ENCODE measurements at places on chromosomes 1 and 21.

- no peak for DNase-seq
These were observed 59.6 kb upstream of the HOOK1 start for GRCh38 chr1:59755069-59755685.

DNA sequence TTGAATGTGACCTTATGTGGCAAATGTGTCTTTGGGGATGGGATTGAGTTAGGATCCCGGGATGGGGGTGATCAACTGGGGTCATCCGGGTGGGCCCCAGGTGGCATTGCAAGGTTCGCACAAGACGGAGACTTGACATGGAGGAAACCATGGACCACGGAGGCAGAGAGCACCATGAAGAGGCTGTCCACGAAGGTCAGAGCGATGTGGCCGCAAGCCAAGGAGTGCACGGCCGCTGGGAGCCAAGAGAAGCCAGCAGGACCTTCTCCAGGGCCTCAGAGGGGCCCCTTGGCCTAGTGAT, 22.3 kb upstream of the COL18A1 start:
- DNase-seq, result no peak

DNA sequence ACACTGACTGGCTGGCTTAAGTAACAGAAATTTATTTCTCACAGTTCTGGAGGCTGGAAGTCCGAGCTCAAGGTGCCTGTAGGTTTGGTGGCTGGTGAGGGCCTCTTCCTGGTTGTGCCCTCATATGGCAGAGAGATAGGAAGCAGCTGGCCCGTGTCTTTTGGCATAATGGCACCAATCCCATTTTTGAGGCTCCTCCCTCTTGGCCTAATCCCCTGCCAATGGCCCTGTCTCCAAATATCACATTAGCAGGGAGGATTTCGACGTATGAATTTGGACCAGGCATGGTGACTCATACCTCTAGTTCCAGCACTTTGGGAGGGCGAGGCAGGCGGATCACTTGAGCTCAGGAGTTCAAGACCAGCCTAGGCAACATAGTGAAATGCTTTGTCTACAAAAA, 37.4 kb downstream of the AGPAT3 start:
- no peak for DNase-seq

GRCh38 chr1:36964830-36965229, 69.5 kb downstream of the GRIK3 start:
- DNase-seq, result no peak

GRCh38 chr1:231233735-231234417, 7.1 kb upstream of the GNPAT start:
- no peak for DNase-seq

- DNase-seq, result no peak
These were observed 20.3 kb downstream of the PADI6 start for GRCh38 chr1:17392199-17392740.

DNA sequence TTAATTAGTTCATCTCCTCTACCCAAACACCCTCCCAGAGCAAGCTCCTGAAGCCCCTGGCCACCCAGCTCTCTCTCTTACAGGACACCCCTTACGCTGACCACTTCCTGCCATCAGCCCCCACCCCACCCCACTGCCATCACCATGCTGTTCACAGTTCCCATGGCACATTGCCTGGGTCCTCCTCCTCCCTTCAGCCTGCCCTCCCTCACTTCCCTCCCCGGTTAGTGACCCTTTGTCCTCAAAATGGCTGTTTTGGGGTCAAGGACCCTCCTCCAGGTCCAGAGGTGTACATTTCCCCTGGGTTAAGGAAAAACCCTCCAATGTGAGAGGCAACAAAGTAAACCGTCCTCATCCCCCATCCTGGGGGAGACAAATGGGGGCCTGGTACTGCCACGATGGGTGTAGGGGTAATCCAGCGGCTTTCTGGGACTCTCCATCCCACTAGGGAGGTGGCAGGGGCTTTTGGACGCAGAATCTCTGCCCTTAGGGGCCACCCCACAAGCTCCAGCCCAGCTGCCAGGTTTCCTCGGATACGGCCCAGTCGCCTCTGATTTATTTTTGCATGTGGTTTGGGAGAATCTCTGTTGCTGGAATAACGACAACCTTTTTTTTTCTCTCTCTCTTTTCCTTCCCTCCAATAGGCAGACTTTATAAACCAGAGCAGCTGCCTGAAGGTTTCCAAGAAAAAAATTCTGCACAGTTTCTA, 8.5 kb downstream of the CAMK2N1 start:
- no peak for DNase-seq

DNA sequence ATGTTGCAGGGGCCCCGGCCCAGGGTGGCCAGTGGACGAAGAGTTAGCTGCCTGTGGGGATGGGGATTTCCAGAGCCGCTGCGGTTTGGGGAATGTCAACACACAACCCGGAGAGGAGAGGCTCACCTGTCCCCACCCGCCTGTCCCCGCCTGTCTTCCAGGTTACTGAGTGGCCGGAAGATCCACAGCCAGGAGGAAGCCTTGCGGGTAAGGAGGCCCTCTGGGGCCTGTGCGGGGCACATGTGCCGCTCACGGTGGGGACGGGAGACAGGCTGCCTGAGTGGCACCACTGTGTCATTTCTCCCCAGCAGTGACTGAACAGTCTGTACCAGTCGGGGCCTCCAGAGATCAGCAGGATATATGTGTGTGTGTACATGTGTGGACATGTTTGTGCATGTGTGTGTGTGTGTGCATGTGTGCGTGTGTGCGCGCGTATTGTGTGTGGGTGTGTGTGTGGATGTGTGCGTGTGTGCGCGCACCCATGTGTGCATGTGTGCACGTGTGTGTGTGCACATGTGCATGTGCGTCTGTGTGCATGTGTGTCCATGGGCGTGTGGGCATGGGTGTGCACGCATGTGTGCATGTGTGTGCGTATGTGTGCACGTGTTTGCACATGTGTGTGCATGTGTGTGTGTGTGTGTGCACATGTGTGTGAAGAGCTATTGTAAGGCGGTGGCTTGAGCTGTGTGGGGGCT, 25.6 kb downstream of the CSTB start:
- DNase-seq, result no peak

GRCh38 chr1:58812926-58813325, 29.1 kb upstream of the JUN start:
- no peak for DNase-seq

DNA sequence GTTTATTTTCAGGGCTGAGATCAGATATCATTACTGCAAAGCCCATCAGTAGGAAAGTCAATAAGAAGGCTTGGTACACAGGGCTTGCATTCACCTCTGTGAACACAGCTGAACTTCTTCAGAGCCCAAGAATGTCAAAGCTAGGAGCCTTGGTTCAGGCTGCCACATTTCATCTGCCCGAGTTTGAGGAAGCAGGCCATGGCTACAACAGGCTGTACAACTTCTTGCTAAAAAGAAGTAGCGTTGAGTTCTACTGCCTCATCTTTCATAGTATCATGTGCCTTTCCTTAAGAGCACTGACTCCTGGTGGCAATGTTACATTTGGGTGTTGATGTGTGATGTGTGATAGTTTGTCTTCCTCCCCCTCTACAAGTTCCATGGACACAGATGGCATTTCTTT, 10.1 kb downstream of the C1orf162 start:
- DNase-seq, result no peak

DNA sequence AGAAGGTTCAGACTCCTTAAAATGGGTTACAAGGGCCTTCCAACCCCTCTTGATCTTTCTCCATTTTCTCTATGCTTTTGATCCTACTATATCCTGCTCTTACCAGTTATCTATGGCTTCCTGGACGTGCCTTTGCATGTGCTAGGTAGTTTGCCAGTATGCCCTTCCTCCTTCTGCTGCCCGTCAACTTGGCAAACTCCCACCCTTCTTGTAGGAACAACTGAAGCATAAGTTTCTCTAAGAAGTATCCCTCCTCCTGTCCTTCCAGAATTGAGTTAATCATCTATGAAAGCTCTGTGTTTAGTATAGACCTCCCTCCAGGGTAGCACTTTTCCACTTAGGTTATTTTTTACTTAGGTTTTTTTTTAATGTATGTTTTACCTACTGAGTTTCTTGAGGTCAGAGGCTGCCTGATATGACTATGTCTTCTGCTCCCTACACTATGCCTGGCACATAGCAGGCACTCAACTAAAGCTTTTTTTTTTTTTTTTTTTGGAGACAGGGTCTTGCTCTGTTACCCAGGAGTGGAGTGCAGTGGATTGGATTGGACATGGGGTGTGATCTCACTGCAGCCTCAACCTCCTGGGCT, 10.0 kb upstream of the IGSF3 start:
- no peak for DNase-seq

DNA sequence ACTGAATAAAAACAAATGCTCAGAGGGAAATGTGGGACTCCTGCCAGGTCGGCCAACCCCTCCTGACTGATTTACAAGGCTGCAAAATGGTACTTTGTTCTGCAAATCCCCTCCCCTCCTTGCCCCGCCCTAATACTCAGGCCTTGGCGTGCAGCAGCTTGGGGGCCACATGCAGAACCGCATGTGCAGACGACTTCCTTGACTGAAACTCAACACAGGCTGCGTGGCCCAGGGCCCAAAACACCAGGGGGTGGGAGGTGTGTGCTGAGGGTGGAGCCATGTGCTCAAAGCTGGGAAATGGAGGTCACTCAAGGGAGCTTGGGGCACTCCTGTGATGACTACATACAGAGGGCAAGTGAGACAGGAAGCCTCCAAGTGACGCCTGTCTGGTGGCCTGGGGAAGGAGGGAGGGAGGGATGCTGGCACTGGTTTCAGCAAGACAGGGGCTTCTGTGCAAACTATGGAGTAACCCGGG, 87.2 kb downstream of the MRPL37 start:
- DNase-seq, result peak; percentile 77

- no peak for DNase-seq
These were observed 57.4 kb downstream of the FOXD2 start for GRCh38 chr1:47495176-47495713.

DNA sequence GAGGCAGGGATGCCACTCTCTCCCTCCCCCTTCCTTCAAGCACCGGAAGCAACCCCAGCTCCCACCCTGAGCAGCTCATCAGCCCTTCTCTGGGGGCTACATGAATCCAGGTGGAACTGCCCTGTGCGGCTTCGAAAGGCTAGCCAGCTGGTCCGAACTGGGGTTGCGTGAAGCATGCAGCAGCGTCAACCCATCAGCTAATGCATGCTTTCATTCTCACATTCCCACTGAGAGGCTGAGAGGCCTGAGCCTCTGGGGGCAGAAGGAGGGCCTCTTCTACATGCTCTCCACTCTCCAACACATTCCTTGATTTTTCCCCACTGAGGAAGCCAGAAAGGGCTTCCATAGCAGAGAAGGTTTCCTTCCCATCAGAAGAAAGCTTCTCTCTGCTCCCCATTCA, 5.6 kb downstream of the RXRG start:
- no peak for DNase-seq

DNA sequence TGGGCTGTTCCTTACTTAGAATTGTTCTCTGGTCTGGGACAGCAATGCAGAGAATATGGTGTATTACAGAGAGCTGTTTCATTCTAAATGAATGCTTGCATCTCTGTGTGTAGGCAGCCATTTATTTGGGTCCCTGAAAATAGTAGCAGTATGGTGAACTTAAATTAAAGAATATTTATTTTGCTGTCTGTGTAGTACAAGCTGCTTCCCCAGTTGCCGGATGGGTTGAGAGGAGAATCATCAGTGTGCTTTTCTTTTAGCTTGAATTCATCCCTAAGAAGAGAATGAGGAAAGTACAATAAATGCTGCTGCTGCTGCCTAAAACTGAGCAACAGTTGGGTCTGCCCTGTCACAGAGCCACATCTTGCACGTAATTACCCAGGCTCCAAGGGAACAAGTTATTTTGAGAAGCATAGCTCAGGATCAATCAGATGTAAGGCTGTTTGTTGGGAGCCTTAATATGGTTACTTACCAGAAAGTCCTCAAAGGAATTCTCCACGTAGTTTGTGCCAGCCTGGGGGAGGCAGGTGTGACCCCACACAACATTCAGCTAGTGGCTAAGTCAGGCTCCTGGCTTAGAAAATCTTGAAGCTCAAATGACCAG, 16.6 kb downstream of the ACTN2 start:
- DNase-seq, result no peak

DNA sequence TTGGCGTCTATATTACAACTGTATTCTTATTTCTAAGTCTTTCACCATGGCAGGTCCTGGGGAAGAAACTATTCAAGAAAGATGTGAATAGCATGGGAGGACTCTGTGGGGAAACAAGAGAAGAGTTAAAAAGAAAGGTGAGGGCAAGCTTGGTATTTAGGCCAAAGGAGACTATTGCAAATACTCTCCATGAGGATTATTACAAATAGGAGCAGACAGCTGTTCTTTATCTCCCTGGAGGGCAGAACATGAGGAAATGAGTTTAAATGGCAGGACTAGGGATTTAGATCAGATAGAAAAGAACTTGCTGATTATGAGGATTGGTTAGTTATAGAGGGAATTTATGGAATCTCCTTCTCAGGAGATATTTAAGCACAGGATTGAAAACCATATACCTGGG, 186.8 kb downstream of the CDC7 start:
- DNase-seq, result no peak

DNA sequence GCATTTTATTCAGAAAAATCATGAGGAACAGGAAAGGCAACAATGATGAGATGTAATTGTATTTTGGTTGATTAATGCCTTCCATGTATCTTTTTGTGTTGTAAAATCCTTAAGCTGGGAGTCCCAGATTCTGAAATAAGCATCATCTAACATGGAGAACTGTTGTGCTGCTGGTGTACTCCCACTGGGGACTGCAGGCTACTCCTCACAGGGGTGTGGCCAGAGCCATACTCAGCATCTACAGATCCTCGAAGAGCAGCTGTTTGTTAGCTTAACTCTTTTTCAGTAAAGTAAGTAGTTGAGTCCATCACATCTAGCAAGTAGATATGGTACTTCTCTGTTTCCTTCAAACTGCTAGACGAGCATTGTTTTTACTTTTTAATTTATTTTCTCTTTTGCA, 358.0 kb downstream of the BRINP3 start:
- DNase-seq, result no peak

GRCh38 chr1:209307846-209308245, 275.7 kb upstream of the CAMK1G start:
- DNase-seq, result no peak

DNA sequence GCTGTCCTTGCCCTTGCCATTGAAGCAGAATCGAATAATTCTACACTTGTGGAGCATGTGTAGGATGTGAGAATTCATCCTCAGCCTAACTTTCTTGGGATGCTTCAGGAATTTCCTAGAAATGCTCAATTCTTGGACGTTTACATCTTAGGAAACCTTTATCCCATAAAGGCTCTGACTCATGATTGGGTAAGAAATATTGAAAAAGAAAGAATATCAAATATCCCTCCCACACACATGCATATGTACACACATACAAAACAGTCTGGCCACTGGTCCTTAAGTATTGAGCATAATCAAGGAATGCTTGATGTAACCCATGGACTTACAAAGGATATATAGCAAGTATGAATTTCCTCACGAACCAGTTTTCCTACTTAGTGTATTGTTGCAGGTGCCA, 83.9 kb upstream of the IPO9 start:
- DNase-seq, result no peak

- DNase-seq, result no peak
These were observed 16.4 kb downstream of the RNF220 start for GRCh38 chr1:44421446-44421884.

- no peak for DNase-seq
These were observed 69.1 kb downstream of the DIP2A start for GRCh38 chr21:46527801-46528200.
